ENCODE measurements at places on chromosomes 2 and 18.

GRCh38 chr2:198253995-198254394, 449.6 kb downstream of the PLCL1 start:
- DNase-seq = no peak

DNA sequence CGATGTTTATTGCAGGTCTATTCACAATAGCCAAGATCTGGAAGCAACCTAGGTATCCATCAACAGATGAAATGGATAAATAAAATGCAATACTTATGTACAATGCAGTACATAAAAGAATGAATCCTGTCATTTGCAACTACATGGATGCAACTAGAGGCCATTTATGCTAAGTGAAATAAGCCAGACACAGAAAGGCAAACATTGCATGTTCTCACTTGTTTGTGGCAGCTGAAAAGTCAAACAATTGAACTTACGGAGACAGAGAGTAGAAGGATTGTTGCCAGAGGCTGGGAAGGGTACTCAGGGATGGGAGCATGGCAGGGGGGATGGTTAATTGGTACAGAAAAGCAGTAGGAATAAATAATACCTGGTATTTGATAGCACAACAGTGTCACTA, 563.9 kb downstream of the TMX3 start:
- no peak for DNase-seq

DNA sequence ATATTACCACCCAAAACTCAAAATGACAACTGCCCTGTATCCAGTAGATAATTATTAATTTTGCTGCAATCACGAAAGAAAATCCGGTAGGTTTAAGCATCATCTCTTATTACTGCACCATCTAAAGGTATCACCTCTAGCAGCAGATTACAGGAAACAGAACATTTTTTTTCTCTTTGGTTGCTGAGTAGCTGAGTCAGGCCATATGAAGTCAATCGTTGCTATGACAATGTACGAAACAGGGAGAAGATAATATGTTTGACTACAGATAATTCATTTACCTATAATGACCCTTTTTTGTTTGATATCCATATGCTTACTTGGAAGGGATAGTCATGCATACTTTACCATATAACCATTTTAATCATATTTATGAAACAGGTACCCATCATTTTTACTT, 831.6 kb upstream of the CHAC2 start:
- DNase-seq = no peak

DNA sequence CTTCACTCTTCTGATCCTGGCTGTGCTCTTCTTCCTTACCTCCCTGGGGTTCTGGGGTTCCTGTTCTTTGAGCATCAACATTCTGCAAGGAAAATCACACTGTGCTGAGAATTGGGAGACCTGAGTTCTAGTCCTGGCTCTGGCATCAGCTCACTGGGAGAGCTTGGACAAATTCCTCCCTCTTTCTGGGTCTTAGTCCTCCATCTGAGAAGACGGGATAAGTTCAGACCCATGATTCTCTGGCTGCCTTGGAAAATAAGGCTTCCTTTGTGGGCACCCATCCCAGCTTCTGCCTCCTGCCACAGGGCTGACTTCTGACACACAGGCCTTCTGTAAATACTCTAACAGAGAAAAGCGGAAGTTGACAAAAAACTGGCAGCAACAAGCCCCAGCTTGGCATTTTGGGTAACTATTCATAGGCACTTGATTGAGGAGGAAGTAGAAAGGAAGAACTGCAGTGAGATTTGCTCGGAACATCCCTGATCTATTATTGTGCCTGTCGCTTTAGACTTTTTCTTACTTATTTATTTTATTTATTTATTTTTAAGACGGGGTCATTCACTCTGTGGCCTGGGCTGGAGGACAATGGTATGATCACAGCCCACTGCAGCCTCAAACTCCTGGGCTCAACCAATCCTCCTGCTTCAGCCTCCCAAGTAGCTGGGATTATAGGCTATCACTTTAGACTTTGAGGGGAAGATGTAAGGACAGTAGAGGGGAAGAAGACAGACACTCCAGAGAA, 7.9 kb downstream of the PCBP1 start:
- peak; percentile 76 for DNase-seq

- no peak for DNase-seq
Observed at GRCh38 chr18:75500545-75500944, 73.0 kb upstream of the SMIM21 start.

DNA sequence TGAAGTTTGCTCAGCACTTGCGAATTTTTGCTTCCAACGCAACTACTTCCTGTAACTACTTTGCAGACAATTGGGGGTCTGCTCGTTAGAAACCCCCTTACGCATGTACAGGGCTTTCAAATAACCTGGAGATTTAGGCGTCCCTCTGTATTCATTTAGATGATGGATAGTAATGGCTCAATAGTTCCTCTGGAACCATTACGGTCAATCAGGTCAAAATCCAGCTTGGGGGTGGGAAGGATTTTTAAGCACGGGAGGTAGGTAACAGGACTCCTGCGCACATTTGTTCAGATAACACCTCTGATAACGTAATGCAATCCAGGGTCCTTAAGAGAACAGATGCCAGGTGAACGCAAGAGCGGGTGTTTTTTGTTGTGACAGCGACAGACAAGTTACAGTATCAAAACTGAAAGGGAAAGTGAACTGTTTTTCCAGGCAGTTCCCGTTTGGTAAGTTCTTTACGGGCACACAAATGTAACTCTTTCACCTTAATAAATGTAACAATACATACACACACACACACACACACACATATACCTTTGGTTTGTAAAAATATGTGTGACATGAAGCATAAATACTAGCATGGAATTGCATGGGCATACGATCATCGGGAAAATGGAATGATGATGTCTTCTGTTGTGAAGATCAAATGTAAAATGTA, 3.8 kb upstream of the OSR1 start:
- DNase-seq = no peak

GRCh38 chr2:190887089-190887488, 6.5 kb downstream of the GLS start:
- no peak for DNase-seq

- no peak for DNase-seq
Observed at GRCh38 chr2:39571111-39571731, 94.5 kb upstream of the TMEM178A start.

- no peak for DNase-seq
Observed at GRCh38 chr2:235520787-235521186, 26.9 kb downstream of the AGAP1 start.

- no peak for DNase-seq
Observed at GRCh38 chr2:33467413-33467812, 9.0 kb upstream of the RASGRP3 start.

DNA sequence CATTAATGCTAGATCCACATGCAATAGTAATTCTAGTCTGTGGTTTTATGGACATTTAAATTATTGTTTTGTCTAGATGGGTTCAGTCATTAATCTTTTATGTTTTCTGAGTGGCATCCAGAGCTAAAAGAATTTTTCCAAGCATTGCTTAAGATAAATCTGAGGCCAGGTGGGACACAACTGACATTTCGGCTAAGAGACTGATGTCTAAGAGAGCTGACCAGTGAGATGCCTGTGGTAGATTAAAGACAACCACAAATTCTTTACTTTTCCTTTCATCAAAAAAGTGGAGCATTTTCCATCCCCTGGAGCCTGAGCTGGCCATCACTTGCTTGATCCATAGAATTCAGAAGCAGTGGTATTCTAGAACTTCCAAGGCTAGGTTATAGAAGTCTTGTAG, 182.2 kb downstream of the NRP2 start:
- no peak for DNase-seq

DNA sequence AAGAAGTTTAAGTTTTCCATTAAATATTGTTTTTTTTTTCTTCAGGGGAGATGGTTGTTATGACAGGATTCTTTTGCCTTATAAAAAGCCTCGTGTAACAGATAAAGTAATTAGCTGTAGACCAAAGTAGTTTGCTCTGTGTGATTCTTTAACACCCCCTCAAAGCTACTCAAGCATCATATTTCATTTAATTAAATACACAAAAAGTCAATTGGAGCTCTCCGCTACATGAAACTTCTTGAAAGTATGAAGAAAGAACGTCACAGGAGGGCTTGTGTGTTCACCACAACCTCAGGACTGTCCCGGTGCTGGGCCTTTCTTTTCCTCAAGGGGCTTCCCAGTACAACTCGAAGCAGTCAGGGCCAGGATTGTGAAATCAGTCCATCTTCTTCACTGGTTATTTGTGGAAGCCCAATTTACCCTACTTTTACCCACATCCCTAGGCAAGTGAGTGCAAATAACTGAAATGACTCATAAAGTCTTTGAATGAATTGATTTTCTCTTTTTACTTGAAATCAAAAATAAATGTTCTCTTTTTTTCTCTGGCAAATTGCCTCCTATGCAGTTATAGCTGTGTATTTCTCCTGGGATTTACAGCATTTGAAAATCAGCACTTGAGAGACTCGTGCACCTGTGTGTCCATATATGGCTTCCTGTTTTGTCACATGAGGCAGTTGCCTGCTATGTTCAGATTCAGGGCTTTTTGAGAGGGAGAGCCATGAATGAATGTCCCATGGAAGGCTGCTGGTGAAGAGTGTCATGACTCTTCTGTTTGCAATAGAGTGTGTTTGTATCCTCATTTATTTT, 48.6 kb downstream of the LINC00305 start:
- DNase-seq = no peak

GRCh38 chr2:40488927-40489677, 37.2 kb upstream of the SLC8A1 start:
- DNase-seq = no peak

DNA sequence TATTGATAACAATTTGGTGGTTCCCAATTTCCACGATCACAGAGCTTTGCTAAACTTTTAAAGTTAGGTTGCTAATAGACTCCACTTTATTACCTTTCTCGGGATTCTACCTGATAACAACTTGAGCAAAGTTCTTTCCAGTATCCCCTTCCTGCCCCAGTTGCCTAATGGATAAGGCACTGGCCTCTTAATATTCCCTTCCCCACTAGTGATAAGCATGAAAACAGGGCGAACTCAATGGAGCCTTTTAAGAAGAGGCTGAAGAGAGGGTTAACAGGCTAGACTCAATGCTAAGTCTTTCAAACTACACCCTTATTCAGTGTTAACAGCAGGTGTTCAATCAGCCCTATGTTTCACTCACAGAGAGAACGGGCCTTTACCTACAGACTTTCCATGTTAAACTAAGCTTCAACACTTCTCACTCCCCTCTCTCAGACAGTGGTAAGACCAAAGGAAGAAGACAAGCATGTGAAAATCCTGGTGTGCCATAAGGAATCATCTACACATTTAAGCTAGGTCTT, 75.8 kb downstream of the ANKRD44 start:
- no peak for DNase-seq

DNA sequence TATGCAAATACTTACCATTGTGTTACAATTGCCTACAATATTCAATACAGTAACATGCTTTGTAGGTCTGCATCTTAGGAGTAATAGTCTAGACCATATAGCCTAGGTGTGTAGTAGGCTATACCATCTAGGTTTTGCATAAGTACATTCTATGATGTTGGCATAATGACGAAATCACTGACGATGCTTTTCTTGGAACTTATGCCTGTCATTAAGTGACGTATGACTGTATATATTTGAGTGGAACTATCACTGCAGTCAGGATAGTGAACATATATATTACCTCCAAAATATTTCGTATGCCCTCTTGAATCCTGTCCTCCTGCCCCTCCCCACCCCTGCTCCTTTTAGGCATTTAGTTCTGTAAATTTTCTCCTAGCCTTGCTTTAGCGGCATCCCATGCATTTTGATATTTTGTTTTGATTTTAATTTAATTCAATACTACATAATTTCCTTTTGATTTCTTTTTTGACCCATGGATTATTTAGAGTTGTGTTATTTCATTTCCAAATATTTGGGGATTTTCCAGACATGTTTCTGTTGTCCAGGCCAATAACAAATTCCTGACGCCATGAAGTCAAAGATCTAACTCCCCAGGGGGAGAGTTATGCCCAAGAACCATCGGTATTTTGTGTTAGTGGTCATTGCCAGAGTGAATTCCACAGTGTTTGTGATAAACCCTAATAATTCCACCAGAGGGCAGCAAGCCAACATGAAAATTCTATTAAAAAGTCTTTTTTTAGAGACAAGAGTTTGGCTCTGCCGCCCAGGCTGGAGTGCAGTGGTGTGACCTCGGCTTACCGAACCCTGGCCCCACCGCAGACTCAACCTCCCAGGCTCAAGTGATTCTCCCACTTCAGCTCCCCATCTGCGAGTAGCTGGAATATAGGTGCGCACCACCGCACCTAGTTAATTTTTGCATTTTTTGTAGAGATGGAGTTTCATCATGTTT, 24.2 kb upstream of the CASP8 start:
- peak; percentile 10 for DNase-seq

DNA sequence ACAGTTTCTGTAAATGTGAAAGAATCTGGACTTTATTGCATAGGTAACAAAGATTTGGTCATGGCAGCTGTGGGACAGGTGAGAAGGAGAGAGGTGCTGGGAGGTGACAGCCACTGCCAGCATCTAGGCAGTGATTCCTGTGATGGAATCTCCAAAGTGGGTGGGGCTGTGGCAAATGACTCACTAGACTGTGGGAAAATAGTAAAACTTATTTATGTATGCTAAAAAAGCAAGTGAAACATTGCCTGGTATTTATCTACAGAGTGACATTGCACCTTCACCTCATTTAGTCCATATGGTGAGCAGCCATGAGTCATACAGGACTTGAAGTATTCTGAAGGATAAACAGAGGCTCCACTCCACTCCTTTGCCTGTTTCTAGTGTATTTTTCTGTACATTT, 145.3 kb upstream of the MEX3C start:
- no peak for DNase-seq

- DNase-seq = no peak
Observed at GRCh38 chr18:49813069-49813318, 339 bp downstream of the ACAA2 start.

DNA sequence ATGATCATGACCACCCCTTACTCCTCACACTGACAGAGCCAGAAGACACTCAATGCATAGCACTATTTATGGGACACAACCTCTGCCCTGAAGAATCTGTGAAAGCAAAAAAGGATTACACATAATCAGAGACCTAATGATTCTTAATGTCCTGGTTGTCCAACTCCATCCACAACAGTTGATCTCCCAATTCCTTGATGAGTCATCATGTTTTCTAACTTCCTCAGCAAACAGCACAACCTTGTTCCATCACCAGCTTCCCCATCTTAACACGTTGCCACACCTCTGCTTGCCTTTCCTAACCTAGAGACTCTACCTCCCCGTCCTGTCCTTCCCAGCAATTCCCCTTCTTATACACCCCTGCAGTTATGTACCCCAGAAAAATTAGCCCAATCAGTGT, 13.2 kb upstream of the MARCHF4 start:
- no peak for DNase-seq

- no peak for DNase-seq
Observed at GRCh38 chr2:136052369-136053362, 65.3 kb downstream of the CXCR4 start.
